Frontal cortex (tissue), 4 donors: ENCODE measurements at places on chromosomes 4 and X. TPM values are rescaled to one million over a fixed set of nuclear protein-coding genes. Genes with fewer than 3 reads are reported as not detected.

DNA sequence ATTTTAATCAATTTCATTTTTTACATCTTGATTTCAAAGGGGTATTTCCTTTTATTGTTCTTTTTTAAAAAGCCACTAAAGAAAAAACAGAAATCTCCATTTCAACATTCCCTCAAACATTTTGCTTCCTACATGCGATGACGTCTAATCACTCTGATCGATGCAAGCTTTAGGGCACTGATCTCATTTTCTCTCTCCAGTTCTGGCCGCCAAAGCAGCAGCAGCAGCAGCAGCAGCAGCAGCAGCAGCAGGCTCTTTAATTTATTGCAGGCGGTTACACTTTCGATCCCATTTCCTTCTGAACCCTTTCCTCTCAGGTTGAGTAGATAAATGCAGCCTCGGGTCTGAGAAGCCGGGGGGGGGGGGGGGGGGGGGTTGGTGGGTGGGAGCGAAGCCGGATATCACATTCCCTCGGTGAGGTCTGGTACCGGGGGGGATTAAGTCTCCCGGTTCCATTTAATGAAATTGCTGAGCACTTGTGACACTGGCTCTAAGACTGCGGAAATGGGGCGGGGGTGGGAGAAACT lies 3.4 kb upstream of the PCDH7 start:
- DNase-seq = peak; percentile 23

GRCh38 chrX:109856974-109857373 lies 123.9 kb upstream of the ACSL4 start:
- no peak for DNase-seq

GRCh38 chr4:181372014-181372413 lies 871.2 kb upstream of the TENM3 start:
- DNase-seq = no peak

- DNase-seq = no peak
Observed at GRCh38 chr4:86975927-86976326, 41.1 kb downstream of the AFF1 start.

DNA sequence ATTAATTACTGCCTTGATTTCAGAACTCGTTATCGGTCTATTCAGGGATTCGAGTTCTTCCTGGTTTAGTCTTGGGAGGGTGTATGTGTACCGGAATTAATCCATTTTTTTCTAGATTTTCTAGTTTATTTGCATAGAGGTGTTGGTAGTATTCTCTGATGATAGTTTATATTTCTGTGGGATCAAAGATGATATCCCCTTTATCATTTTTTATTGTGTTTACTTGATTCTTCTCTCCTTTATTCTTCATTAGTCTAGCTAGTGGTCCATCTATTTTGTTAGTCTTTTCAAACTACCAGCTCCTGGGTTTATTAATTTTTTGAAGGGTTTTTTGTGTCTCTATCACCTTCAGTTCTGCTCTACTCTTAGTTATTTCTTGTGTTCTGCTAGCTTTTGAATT lies 32.1 kb downstream of the CDX4 start:
- no peak for DNase-seq

GRCh38 chr4:151807220-151807619 lies 46.4 kb upstream of the GATB start:
- no peak for DNase-seq

GRCh38 chrX:134533952-134534351 lies 74.0 kb downstream of the HPRT1 start:
- no peak for DNase-seq

DNA sequence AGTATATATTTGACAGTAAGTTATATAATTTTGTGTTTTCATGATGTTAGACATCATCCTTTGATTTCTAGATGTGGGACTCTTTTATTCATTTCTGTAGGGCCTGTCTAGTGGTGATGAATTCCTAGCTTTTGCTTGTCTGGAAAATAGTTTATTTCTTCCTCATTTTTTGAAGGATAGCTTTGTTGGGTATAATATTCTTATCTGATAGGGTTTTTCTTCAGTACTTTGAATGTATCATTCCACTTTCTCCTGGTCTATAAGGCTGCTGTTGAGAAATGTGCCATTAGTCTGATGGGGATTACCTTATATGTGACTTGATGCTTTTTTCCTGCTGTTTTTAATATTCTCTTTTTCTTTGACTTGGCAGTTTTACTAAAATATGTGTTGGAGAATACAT lies 1104.5 kb downstream of the FAT4 start:
- DNase-seq = no peak

DNA sequence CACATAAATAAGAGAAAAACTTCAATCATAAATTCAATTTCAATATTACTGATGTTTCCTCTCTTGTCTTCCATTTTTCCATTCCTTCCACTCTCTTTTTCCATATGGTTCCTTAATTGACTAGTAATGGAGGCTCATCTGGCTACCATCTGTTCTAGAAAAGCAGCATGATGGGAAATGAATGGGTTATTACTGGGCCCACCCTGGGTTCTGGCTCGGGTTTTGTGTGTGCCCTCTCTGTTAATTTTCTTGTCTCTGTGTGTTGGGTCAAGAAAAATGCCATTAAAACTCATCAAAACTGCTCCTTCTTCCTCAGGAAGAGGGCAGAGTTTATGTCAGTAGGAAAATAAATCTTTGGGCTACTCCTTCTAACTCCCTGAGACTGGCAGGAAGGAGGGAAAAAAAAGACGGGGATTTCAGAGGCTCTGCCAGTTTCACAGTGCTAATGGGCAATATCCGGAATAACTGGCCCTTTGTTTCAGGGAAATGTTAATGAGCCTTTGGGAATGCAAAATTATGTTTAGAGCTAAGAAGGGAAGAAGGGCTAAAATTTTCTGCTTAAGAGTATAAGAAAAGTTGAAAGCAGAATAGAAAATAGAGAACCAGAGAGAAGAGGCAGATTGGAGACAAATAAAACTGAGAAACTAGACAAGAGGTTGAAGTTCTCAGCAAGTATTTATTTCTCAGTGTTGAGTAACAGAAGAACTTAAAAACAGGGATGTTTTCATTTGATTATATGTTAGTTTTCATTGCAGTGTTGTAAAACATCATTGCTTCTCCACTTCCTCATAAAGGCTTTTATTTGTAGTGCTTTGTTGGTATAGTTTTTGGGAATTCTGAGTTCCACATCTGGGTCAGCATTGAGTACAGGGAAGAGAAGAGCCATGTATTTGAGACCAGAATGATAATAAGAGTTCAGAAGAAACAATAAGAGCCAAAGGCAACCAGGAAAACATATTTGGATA lies 19.7 kb downstream of the GABRB1 start:
- no peak for DNase-seq

DNA sequence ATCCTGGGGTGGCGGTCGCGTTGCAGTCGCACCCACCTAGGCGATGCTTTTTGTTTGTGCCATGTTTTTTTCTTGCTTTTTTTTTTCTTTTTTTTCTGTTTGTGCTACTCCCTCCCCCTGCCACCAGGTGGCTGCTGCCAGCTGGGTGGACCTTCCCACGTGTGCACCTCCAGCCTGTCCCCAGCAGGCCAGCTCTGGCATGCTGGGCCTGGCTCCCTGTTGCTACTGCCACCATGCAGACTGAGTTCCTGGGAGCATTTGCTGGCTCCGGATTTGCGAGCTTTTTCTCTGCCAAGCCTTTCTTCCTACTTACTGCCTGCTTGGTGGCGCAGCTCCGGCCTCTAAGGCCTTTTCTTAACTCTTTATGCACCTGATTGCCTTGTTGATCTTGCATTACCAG lies 161.2 kb upstream of the WDFY3 start:
- DNase-seq = no peak

DNA sequence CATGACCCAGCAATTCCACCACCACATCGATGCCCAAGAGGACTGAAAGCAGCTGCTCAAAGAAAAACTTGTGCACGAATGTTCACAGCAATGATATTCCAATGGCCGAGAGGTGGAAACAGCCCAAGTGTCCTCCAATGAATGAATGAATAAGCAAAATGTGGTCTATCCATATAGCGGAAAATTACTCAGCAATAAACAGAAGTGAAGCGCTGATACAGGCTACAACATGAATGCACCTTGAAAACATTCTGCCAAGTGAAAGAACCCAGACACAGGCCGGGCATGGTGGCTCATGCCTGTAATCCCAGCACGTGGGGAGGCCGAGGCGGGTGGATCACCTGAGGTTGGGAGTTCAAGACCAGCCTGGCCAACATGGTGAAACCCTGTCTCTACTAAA lies 5.2 kb upstream of the SLC2A9 start:
- DNase-seq = no peak

- no peak for DNase-seq
Observed at GRCh38 chrX:20016616-20016945, 25.7 kb upstream of the BCLAF3 start.

DNA sequence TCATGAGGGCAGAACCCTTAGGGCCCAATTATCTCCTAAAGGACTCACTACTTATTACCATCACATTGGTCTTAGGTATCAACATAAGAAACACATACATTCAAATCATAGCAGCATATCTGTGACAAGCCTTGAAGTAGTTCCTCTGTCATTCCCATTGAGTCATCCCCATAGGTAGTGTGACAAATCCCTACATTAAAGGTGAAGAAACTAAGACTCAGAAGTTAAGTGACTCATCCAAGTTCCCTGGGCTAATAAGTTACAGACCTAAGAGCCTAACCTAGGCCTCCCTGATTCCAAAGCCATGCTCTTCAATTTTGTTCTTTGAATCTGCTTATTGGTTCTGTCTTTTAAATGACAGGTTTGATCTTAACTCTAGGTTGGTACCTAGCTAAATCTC lies 58.2 kb downstream of the CD38 start:
- DNase-seq = no peak

- DNase-seq = no peak
Observed at GRCh38 chr4:91362125-91362524, 941.6 kb upstream of the GRID2 start.

- no peak for DNase-seq
Observed at GRCh38 chrX:130378024-130378669, 7.3 kb downstream of the GPR119 start.

GRCh38 chrX:336227-336626 lies 17.6 kb upstream of the GTPBP6 start:
- DNase-seq = no peak

DNA sequence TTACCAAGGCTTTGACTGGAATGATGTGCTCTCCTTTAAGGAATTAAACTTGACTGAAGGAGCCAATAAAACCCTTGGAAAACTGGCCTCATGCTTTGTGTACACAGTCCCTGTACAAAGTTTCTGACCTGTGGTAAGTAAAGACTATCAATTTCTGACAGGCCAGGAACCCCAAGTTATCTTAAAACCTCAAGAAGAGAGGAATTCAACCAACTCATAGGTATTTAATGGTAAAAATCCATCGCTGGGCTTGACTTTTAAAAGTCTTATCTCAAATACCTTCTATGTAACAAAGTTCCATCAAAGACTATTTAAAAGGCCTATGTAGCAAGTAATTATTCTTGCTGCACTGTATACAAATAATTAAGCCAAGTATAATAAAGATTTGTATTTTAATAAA lies 103.7 kb upstream of the TENT5D start:
- DNase-seq = no peak

- DNase-seq = no peak
Observed at GRCh38 chrX:77442728-77443127, 4.5 kb upstream of the FGF16 start.

GRCh38 chr4:70984589-70984988 lies 8.9 kb upstream of the DCK start:
- no peak for DNase-seq

DNA sequence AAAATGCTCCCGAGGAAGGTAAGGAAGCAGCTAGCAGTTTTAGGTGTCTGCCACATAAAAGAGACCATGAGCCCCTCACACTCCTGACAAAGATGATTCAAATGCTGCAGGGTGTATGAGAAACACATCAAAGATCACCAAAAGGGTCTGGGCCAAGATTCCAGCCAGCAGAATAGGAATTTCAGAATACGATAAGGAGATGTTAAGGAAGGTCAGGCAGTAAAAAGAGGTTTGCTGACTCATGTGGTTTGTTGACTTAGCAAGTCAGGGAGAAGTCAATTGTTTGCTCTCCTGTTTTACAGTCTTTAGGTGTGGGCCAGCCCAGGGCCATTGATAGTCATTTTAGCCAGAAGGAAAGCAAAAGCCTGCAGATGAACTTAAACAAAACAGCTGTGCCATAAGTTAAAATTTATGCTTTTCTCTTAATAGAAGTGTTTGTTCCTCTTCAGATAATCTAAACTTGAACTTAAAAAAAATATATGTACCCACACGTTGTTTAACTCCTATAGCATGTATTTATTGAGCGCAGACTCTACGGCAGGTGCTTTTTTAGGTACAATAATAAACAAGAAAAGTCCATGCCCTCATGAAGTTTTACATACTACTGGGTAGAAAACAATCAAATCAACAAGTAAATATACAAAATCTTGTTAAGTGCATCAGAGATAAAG lies 115.6 kb downstream of the CAMK2D start:
- no peak for DNase-seq

GRCh38 chrX:55057675-55058249 lies 17.1 kb upstream of the PAGE2B start:
- peak; percentile 9 for DNase-seq

- DNase-seq = no peak
Observed at GRCh38 chr4:143362349-143363046, 25.8 kb downstream of the GAB1 start.

DNA sequence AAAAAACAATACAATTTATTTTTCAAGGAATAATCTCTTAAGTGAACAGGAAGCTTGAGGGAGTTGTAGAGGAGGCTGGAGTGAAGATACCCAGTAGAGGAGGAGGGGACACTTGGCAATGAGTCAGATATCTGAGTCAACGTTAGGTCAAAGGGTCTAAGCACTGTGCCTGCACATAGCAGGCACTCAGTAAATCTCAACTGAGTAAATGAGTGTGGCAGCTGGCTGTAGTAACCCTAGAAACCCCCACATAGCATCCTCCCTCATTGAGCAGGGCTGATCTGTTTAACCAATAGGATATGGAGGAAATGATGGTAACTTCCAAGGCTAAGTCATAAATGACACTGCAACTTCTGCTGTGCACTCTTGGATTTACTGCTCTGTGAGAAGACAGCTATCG lies 186.0 kb upstream of the FAM241A start:
- no peak for DNase-seq

DNA sequence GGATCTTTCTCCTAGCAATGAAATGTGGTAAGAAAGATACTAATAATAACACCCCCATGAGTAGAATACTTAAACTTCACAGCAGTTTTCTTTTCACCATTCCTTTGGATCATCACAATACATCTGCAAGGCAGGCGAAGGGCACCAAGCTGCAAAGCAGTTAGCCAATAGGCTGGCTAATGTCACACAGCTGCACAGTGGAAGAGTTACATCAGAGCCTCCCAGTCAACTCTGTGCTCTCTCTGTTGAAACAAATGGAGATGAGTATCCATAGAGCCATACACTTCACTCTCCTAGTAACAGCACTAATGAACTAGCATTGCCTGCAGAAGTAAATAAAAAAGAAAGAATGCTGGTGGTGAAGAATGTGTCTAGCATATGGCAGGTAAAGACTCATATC lies 139.0 kb downstream of the ATG4A start:
- no peak for DNase-seq

Gene TXK
- 0.41 TPM for total RNA-seq

Gene SEPTIN6
- 69.3 TPM for total RNA-seq

Gene ZNF630
- 8.6 TPM for total RNA-seq

Gene ADH1A
- total RNA-seq = not detected

Gene MAGEA10
- total RNA-seq = not detected

Gene FAM200B
- 91.7 TPM for total RNA-seq

Gene RADX
- 9.4 TPM for total RNA-seq

Gene HGFAC
- total RNA-seq = 1.6 TPM

Gene TMEM150C
- total RNA-seq = 74.2 TPM

Gene PLP1
- total RNA-seq = 11.8 TPM

Gene CISD2
- 50.5 TPM for total RNA-seq

Gene IL13RA1
- 2.9 TPM for total RNA-seq

Gene UGT2B11
- not detected for total RNA-seq

Gene PSMD10
- total RNA-seq = 124 TPM

Gene HDX
- 11.4 TPM for total RNA-seq

Gene TLR6
- 1.2 TPM for total RNA-seq

Gene WDR17
- total RNA-seq = 63.6 TPM
